ENCODE measurements at places on chromosomes 4 and X. TPM values are rescaled to one million over a fixed set of nuclear protein-coding genes. Genes with fewer than 3 reads are reported as not detected.

- DNase-seq = peak; percentile 94
Measured at GRCh38 chrX:2677764-2678163, 13.3 kb upstream of the CD99 start.

MAP9 gene
- 22.0 TPM for total RNA-seq

DNA sequence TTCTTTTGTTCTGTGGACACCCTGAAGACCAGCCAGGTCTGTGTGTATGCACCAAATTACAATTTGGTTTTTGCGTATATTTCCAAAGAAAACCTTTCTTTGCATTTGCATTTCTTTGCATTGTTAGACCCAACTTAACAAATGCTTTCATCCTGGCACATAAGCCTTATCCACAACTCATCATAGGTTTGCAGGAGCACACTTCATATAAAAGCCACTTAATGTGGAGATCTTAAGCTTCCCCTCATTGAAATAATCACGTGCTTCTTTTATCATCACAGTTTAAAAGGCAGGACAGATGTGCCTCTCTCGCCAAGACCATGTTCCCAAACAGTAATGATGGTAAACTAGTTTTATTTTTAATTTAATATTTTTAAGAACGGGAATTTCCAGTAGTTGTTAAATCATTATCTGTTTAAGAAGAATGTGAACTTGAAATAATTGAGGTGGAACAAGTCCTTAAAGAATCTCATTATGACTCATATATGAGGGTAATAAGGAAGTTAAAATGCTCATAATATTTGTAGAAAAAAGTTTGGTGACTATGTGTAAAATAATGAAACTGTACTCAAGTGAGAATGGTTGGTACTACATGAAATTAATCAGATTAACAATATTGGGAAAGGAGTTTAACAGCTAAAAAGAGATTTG, 65.5 kb downstream of the GLRA3 start:
- peak; percentile 35 for DNase-seq

UGT2B10 gene
- not detected for total RNA-seq

RPS6KA6 gene
- 5.0 TPM for total RNA-seq

SRPX2 gene
- 1.4 TPM for total RNA-seq

LRIT3 gene
- 0.08 TPM for total RNA-seq

GRCh38 chrX:39619182-39620009, 478.4 kb downstream of the BCOR start:
- DNase-seq = no peak

DNA sequence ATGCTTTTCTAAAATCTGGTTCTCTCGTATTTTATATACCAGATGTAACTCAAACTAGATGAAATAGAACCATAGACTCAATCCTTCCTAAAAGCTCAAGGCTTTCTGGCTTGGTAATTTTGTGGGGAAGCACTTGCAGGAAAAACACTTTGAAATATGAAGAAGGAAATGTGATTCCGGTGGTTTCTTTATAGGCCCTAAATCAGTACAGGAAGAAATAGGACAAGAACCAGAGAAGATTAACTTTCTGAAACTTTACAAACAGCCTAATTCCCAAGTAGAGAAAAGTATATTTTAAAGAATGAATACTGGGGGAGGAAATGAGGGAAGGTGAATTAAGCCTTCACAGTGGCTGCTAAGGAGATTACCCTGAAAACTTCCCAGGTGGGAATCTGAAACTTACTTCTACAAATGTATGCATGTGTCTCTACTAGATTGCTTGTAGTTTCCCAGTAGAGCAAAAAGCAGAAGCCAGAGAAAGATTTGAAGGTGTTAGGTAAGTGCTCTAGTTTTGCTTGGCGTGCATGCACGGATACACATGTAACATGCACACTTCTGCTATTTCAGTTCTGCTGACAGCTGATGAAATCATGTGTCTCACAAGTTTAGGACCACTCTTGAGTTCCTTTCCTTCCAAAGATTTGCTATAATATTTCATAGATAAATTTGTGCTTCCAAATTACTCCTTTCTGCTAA, 92.1 kb downstream of the AFF1 start:
- no peak for DNase-seq

- DNase-seq = no peak
Measured at GRCh38 chr4:125741825-125742452, 427.2 kb downstream of the FAT4 start.

FSTL5 gene
- not detected for total RNA-seq

FAM156B gene
- 18.6 TPM for total RNA-seq

DNA sequence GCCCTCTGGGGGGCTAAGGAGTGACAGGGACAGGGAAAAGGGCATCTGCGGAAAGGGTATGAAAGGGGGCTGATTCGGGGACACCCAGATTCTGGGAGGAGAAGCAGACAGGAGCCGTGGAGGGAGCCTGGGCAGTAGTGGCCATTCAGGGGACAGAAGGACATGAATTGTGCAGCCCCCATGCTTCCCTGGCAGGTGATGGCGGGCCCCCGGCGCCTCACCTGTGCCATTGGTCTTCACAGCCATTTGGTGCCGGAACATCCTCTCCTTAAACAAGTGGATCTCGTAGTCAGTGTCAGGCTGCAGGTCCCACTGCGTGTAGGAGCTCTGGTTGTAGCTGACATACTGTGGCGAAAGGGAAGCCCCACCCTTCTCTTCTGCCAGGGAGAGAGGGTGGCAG, 21.9 kb downstream of the L1CAM start:
- DNase-seq = no peak

DNA sequence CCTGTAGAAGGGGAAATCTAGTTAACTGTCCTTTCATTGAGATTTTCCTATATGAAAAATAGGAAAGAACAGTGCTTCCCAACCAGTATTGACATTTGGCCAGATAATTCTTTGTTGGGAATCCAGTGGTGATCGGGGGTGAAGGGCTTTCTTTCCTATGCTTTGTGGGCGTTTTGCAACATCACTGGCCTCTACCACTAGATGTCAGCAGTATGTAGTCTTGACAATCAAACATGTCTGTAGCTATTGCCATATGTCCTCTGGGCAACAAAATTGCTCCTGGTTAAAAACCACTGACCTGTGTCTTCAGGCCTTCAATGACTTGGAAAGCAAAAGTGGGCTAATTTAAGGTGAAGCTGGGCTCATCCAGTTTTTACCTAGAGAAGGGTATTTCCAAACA, 658.5 kb downstream of the DACH2 start:
- DNase-seq = no peak

DNA sequence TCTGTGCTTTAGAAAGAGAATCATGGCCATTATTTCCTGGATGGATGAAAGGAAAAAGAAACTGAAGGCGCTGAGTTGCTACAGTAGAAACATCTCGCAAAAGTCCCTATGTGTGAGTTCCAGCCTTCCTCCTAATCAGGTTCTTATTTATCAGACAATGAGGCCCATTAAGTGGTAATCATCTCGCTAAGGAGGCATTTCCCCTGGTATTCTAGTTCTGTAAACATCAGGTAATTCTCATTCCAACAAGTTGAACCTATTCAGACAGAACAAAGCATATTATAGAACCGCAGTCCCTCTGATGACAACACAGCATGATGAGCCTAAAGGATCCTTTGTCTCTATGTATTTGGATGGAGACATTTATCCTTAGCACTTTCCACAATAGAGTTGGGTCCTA, 205.7 kb upstream of the MAOA start:
- DNase-seq = no peak

- DNase-seq = no peak
Measured at GRCh38 chr4:87121341-87122065, 98.9 kb downstream of the KLHL8 start.

GYG2 gene
- total RNA-seq = 2.2 TPM

GRCh38 chrX:11764602-11765067, 6.6 kb downstream of the MSL3 start:
- no peak for DNase-seq

DNA sequence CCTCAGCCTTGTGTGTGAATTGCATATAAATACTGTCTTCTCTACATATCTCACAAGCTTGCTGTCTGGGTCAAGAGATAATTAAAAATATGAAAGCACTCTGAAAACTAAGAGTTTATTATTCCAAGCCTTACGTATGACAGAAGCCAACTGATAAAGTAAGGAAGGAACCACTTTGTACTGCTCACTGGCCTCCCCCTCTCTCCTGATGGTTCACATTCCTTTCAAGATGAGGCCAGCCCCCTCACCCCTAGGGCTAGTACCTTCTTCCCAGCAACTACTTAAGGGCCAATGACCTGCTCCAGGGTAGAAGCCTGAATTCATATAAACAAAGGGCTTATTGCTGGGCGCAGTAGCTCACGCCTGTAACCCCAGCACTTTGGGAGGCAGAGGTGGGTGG, 5.4 kb upstream of the SOWAHD start:
- DNase-seq = no peak

DNA sequence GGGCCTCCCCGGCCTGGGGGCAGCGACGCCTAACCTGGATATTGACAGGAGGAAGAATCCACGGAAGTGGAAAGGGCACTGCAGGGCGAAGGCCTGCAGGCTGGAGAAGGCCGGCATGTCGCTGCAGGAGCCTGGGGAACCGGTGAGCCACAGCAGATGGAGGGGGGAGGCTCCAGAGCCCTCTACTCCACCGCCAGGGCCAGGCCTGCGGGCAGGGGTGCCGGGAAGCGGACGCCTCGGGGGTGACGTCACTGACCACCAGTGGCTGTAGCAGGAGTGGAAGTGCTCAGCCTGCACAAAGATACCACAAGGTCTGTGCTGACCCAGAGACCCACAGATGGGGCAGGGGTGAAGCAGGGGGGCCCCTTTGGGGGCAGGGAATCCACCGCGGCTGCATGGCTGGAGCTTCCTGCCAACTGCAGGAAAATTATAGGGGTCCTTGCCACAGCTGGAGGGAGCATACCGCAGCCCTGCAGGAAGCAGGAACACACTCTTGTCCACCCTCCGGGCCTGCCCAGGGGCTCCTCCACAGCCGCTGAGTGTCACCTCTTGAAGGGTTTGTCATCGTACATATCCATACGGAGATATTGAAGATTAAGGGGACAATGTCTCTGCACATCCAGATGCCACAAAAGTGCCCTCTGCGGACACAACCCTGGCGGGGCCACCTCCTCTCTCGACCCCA, 7.6 kb upstream of the HTRA3 start:
- no peak for DNase-seq

GRCh38 chr4:42566835-42567234, 90.1 kb downstream of the ATP8A1 start:
- no peak for DNase-seq

GRCh38 chr4:47221721-47222120, 190.4 kb downstream of the GABRB1 start:
- DNase-seq = no peak

- no peak for DNase-seq
Measured at GRCh38 chr4:169099771-169100180, 89.7 kb upstream of the CBR4 start.

DNA sequence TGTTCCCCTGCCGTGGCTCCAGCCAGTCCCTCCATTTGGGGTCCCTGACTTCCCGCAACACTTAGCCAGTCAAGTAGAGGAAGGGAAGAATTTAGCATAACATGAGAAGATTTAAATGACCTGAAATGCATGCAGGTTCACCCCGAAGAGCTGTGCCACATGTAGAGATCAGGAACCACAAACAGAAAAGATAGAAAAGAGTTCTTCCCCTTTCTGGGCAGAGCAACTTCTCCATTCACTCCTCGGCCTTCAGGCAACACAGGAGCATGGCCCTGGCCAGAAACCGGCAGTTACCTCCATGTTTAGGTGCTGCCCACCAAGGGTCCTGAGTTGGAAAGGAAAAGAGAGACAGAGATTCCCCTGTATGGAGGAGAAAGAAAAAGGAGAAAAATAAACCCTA, 5.2 kb downstream of the NLRP2B start:
- DNase-seq = no peak

LANCL3 gene
- 0.13 TPM for total RNA-seq

- DNase-seq = no peak
Measured at GRCh38 chrX:33205321-33205720, 6.0 kb downstream of the DMD start.

CDX4 gene
- not detected for total RNA-seq

DNA sequence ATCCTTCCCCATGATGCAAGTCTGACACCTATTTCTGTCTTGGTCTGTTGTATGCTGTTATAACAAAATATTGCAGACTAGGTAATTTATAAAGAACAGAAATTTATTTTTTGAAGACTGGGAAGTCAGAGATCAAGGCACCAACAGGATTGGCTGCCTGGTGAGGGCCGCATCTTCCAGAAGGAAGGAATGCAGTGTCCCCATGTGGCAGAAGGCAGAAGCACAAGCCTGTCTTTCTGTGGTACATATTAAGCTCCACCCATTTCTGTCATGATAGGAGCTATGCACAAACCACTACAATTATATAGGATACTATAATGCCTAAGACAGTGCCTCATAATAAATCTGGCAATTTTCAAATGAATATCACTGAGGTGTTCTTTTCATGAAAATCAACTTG, 502.3 kb upstream of the DIAPH2 start:
- DNase-seq = no peak

GRCh38 chr4:36549992-36550391, 268.6 kb downstream of the DTHD1 start:
- DNase-seq = no peak

DNA sequence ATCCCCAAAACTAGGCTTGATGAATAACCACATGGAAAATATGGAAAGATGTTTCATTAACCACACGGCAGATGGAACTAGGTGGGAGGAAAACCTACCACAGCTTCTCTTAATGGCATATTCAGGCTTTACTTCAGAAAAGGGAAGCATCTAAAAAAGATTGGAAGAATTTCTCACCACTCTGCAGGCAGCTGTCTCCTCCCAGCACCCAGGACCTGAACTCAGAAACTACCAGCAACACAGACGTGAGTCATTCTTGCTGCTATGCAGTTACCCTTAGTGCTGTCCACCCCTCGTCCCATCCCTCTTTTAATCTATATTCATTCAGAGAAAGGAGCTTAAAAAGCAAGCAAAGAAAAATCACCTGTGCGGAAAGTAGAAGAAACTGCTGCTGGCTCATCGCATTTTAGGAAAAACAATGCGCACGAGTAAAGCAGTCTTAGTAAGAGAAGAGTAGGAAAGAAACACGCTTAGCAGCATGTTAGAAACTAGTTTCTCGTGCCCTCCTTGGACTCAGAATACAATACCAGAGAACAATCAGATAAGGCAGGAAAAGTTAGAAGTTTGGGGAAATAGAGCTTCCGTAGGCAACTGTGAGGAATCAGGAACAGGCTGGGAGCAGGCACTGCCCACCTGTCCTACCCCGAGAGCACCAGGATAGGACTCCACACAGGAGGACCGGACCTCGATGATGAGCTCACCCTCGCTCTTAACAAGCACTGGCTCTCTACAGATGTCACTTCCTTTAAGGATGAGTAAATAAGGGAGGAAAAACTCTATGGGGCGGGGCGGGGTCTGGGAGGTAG, 48.1 kb upstream of the ENPP6 start:
- DNase-seq = no peak

UGT2B15 gene
- not detected for total RNA-seq

WDFY3 gene
- 54.4 TPM for total RNA-seq

GRCh38 chr4:112594993-112595392, 41.7 kb downstream of the ZGRF1 start:
- DNase-seq = no peak

PPEF1 gene
- not detected for total RNA-seq

CHM gene
- 24.0 TPM for total RNA-seq

AGTR2 gene
- 0.33 TPM for total RNA-seq
